ENCODE measurements at places on chromosomes 1 and 21. TPM values are rescaled to one million over a fixed set of nuclear protein-coding genes. Genes with fewer than 3 reads are reported as not detected.

The ETNK2 gene
- 1.8 TPM for total RNA-seq

- H3K4me1 ChIP-seq, result no peaks in the 10 kb centered on the region
- no peaks in the 10 kb centered on the region for H3K27me3 ChIP-seq
- H3K36me3 ChIP-seq, result peaks cover 76% of the 10 kb centered on the region
- no peak overlapping the region for H3K4me3 ChIP-seq
- DNase-seq, result peak; percentile 21
Measured at GRCh38 chr21:44893278-44893556, 19.7 kb upstream of the PTTG1IP start.

DNA sequence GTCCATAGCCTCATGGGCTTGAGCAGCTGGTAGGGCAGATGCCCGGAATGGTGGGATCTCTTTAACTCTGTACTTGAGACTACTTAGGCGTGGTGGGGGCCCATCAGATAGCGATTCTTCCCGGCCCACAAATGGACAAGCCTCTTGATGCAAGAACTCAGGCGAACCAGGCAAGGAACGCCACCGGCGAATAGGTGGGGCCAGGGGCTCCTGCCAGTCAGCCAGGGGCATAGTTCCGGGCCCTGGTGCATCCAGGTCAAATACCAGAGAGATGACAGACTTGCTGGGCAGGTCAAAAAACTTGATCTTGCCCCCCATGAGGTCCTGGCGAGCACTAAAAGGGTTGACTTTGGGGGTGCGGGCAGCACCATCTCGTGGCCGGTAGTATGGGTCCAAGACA lies 4.8 kb upstream of the MUTYH start:
- H3K27me3 ChIP-seq, result no peaks in the 10 kb centered on the region
- peaks cover 39% of the 10 kb centered on the region for H3K4me1 ChIP-seq
- DNase-seq, result no peak
- peaks cover 12% of the 10 kb centered on the region for H3K36me3 ChIP-seq

GRCh38 chr1:52709016-52709415 lies 10.9 kb upstream of the COA7 start:
- H3K27me3 ChIP-seq, result no peaks in the 10 kb centered on the region
- no peak overlapping the region for H3K4me3 ChIP-seq
- no peaks in the 10 kb centered on the region for H3K4me1 ChIP-seq
- no peaks in the 10 kb centered on the region for H3K36me3 ChIP-seq

DNA sequence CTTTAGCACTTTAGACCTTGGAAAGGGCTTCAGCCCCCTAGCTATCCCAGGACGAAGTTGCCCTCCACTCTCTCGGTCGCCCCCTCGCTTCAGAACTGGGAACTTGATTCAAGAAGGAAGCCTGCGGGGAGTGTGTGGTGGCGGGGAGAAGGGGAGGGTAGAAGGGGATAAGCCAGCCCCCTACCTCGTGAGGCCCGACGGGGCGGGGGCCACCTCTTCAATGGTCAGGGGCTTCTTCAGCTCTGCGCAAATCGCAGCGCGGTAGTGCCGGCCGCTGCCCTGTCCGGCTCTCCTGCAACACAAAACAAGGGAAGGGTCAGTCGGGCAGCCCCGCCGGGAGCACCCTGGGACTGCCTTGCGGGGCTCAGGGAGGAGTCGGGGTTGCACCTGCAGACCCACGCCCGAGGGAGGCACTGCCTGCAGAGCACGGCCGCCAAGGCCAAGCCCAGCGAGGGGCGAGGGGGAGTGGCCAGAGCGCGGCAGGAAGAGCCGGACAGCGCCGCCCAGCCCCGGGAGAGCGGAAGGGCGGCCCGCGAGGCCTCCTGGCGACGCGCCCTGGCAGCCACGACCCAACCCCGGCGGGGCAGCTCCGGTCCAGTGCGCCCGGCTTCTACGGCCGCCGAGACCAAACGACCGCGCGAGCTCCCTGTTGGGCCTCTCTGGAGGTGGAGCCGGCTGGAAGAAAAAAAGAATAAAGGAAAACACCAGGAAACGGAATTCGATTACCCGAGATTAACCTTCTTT lies 56.2 kb upstream of the RASAL2 start:
- peak overlapping the region; percentile 61 for H3K27ac ChIP-seq
- no peaks in the 10 kb centered on the region for H3K27me3 ChIP-seq

GRCh38 chr1:32142446-32143301 lies 34.8 kb downstream of the KPNA6 start:
- no peaks in the 10 kb centered on the region for H3K27me3 ChIP-seq
- peak overlapping the region; percentile 74 for H3K27ac ChIP-seq
